Esophagus muscularis mucosa (tissue), 4 donors: ENCODE measurements at places on chromosomes 4 and X. TPM values are rescaled to one million over a fixed set of nuclear protein-coding genes. Genes with fewer than 3 reads are reported as not detected.

- DNase-seq, result no peak
These were observed 281.9 kb upstream of the MAD2L1 start for GRCh38 chr4:120348521-120348920.

DNA sequence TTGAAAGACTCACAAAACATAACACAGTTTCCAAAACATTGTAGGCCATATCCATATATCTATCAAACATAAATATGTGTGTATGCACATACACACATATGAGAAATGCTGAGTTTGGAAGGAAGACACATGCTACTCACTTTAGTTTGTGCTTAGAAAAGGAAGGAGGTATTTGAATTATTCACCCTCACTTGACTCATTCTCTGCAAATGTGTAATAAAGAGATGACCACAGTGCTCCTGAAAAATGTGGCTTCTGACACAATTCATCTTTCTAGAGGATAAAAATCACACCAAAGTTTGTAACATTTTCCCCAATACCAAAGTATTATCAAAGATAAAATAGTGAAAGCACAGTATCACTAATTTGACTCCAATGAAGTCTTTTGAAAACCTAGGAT lies 950.1 kb downstream of the FAT4 start:
- no peak for DNase-seq

GRCh38 chr4:140976768-140977167 lies 156.5 kb downstream of the RNF150 start:
- no peak for DNase-seq

PAGE4 gene
- not detected for total RNA-seq

UBA6 gene
- 19.1 TPM for total RNA-seq

GRCh38 chr4:12579172-12579571 lies 905.0 kb downstream of the RAB28 start:
- DNase-seq, result no peak

DNA sequence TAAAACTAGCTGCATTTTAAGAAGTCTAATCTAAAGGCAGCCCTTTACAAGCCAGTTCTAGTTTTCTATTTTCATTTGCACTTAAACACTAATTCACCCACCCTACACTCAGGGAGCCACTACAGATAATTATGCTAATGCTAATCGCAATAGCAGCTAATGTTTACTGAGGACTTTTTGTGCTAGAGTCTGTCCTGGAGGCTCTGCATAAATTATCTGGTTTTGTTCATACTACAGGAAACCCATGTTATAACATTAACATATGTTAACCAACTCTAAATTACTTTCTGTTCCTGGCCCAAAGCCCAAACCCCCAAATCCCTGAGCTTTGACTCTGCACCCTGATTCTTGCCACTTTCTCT lies 480 bp upstream of the RADX start:
- DNase-seq, result no peak

PAGE2 gene
- total RNA-seq, result not detected

OPRPN gene
- total RNA-seq, result not detected

GAK gene
- 73.9 TPM for total RNA-seq

DNA sequence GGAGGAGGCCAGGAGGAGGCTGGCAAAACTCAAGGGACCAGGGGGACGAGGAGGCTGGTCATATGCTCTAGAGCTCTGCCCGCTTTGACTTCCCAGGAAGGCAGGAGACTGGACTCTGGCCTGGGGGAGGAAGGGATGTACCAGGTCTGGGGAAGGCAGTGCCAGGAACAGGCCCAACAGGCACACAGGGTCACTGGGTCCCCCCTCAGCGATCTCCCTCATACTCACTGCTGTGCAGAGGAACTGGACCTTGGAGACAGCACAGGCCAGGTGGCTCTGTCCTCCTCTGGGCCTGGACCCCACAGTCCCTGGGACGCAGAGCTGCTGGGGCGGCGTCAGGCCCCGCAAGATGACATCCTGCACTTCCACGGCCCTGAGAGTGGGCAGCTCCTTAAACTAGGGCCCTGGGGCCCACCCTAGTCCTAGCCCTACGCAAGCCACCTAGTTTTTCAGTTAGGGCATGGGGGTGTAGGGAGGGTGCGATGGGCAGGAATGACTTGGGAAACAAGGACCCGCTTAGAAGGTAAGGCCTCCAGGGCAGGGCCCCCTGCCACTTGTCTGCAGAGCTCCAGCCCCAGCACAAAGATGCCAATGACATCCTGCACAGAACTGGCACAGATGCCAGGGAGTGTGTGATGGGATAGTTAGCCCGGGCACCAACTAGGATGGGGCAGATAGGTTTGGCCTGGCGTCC lies 59.5 kb downstream of the HTRA3 start:
- no peak for DNase-seq

- DNase-seq, result no peak
These were observed 46.6 kb upstream of the FAM47C start for GRCh38 chrX:36961590-36961989.

EIF2S3 gene
- total RNA-seq, result 159 TPM

DNA sequence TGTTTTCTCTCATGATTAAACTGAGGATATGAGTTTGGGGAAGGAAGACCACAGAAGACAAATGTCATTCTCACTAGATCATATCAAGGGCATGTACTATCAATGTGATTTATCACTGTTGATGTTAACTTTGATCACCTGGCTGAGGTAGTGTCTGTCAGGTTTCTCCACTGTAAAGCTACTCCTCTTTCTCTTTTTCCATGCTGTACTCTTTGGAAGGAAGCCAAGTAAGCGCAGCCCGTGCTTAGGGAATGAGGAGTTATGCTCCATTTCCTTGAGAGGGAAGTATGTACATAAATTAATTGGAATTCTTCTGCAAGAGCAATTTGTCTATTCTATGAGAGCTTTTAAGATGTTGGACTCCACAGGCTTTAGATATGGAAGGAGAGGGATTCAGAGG lies 4.0 kb upstream of the KANTR start:
- no peak for DNase-seq

- DNase-seq, result no peak
These were observed 252.3 kb downstream of the ARHGAP10 start for GRCh38 chr4:147984065-147984777.

ZCCHC12 gene
- total RNA-seq, result 0.11 TPM

DNA sequence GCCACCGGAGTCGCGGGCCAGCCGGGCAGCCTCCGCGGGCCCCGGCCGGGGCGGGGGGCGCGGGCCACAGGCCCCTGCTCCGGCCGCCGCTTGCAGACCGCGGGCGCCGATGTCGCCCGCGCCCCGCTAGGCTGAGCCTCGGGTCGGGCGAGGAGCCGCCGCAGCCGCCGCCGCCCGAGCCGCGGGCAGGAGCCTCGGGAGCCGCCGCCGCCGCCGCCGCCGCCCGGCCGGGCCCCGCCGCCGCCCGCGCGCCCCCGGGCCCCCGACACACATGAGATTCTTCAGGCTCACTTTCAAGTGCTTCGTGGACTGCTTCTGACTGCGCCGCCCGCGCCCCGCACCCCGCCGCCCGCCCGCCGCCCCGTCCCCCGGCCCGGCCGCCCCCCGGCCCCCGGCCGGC lies 345 bp downstream of the SLC6A8 start:
- no peak for DNase-seq

MAGEA1 gene
- not detected for total RNA-seq

GRCh38 chr4:111946800-111947199 lies 198.5 kb upstream of the FAM241A start:
- no peak for DNase-seq

HERC5 gene
- 2.9 TPM for total RNA-seq

- no peak for DNase-seq
These were observed 156.3 kb downstream of the CBR4 start for GRCh38 chr4:168853770-168854169.

DNA sequence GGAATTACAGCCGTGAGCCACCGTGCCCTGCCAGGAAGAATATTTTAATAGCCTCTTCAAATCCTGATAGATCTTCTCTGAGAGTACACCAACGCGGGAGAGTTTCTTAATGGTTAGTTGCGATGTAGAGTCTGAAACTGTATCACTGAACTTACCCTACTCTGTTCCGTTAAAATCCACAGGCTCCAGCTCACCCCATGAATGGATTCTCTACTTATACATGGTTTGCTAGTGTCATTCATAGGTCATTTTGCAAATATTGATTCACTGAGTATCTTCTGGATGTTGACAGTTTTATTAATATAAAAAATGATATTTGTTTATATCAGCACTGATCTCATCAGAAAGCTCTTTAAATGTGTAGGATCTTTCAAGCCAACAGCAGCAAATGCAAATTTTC lies 99.9 kb downstream of the FAM193A start:
- DNase-seq, result no peak

DNA sequence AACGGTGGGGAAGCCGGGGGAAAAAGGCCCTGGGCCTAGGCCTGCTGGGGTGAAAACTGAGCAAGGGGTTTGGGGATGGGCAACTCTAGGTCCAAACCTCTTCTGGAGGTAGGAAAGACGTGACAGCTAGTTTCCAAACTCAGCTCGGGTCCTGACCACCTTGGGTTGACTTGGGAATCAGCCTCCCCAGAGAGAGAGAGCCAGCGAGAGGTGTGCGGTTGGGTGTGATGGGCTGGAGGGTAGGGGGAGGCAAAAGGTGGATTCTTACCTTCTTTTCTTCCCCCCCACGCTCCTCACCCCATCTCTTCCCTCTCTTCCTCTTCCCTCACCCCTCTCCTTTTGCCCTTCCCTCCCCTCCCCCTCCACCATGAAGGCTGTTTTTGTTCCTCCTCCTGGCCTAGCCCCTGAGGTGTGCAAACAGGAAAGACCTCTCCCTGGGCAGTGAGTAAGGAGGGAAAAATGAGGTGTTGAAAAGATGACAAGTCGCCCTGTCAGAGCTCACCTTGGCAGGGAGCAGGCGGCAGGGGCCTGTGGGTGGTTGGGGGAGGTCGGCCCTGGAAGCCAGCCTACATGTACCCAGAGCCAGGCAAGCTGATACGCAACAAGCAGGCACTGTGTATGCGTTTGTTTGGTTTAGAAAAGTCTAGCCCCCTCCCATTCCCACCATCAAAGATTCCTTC lies 14.8 kb downstream of the PJA1 start:
- peak; percentile 4 for DNase-seq

DNA sequence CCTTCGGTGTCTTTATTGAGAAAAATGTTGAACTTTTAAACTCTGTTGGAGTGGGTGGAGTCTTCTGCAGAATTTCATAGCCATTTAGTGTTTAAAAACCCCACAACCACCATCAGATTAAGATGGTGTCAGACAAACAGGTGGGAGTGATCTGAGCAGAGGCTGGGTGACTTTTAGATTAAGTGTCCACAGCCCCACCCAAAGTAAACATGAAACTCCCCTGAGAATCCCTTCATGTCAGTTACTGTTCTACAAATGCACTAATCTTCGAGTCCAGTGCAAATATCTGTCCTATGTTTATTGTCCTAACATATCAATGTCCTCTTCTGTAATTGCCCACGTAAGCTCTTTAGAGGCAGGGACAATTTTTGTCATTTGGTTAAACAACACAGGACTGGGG lies 175.6 kb upstream of the RBPJ start:
- no peak for DNase-seq

NDNF gene
- 12.4 TPM for total RNA-seq

DNA sequence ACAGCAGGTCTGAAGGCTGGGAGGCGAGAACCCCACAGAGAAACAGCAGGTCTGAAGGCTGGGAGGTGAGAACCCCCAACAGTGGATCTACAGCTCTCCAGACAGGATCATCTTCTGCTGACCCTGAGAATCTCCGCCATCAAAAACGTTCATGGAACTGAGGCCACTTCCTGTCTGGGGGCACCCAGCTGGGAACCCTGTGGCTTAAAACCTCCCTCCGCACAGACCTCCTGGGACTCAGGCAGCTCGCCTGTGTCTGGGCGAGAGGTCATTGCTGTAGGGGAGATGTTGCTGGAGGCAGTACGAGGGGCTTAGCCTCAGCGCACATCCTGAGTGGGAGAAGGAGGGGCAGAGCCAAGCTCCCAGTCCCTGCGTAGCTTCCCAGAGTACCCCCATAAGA lies 15.1 kb upstream of the CLDN24 start:
- no peak for DNase-seq

- DNase-seq, result no peak
These were observed 6.7 kb downstream of the ELF4 start for GRCh38 chrX:130103605-130104004.

AFM gene
- not detected for total RNA-seq

- DNase-seq, result no peak
These were observed 604.1 kb downstream of the GRXCR1 start for GRCh38 chr4:43496602-43497001.

DNA sequence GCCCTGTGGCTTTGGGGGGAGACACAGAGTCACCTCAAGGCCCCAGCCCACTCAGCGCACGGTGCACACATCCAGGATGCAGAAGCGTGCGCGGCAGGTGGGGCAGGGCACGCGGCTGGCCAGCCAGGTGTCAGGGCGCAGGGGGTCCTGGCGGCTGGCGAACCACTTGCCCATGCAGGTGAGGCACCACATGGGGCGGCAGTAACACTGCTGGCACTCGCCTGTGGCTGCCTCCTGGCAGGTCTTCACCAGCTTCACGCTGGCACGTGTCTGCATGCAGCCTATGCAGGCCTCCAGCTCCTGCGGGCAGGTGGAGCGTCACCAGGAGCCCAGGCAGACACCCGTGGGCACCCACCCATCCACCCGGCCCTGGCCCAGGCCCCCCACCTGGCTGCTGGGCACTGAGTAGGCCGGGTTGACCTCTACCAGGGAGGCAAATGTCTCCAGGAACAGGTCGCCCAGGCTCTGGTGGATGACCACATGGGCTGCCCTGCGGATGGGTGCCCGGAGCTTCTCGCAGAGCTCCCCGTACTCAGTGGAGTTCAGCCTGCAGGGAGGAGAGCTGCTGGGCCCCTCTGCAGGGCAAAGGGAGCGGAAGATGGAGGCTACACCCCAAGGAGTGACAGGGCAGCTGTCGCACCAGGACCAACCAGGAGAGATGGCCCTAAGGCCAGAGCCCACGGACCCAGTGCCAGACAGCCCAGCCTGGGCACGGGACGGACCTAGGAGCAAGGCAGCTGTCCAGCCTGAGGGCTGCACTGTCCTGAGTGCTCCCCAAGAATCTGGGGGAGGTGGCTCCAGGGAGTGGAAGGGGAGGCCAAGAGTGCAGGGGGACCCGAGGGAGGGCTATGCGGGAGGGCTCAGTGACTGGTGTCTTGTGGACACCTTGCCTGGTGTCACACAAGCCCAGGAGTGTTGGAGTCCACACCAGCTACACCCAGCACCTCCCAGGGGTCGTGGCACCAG lies 3.7 kb downstream of the TMEM129 start:
- no peak for DNase-seq

- DNase-seq, result no peak
These were observed 5.1 kb upstream of the APLN start for GRCh38 chrX:129659861-129660260.

DNA sequence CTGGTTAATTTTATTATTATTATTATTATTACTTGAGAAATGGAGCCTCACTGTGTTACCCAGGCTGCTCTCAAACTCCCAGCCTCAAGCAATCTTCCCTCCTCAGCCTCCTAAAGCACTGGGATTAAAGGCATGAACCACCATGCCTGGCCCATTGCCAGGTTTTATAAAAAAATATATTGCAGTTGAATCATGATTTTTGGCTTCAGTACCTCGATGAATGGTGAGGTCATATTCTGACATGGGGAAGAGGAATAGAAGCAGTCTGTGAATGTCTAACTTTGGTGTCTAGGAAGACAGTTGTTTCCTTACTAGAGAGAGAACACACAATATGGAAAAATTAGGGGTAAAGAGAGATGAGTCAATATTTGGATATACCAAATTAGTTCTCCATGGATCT lies 32.0 kb downstream of the CCSER1 start:
- no peak for DNase-seq

HTN1 gene
- total RNA-seq, result not detected
